Stimulated activated CD8-positive, alpha-beta memory T cell treated with anti-CD3 and anti-CD28 coated beads, Interleukin-7, amount 100 ng/mL, for 1 hour (primary cell): ENCODE measurements at places on chromosomes 2 and 18.

DNA sequence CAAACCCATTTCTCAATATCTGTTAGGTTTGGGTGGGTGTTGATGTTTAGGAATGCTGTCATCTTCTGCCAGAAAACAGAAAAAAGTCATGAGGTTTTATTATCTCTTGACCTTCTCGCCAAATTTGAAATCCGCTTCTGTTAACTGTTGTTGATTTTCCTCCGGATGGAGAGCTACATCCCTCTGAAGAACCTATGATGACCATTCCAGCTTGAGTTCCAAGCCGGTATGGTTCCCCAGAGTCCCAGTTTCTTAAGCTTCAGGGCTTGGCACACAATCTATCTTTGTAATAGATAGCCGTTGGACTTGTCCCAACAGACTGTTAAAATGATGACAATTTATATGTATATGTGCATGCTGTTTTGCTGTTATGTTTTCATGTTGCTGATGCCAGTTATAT is 1201.0 kb downstream of the LRP1B start:
- no peak for DNase-seq

DNA sequence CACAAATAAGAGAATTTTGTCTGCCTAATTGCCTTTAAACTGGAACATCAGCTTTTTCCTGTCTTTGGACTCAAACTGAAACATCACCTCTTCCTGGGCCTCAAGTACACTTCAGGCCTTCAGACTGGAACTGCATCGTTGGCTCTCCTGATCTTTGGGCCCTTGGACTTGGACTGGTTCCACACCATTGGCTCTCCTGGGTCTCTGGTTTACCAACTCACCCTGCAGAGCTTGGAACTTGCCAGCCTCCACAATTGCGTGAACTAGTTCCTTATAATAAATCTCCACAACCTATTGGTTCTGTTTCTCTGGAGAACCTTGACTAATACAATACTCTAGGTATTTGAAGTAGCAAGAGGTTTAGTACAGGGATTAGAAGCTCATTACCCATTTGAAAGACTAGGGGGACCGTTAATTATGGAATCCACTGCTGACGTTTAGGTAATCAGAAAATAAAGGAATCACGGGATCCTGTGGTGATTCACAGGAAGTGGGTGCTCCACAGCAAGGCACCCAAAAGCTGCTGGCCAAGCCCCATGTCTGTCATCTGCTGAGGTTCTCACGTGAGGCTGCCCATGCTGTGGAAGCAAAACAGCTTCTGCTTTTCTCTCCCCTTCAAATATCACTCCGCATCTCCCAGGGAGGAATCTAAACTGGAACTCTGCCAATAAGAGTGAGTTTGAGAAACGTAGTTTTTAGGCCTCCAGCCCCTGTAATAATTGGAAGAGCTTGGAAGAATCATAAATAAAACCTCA is 20.0 kb upstream of the SGPP2 start:
- no peak for DNase-seq

GRCh38 chr2:111632661-111633060 is 251.3 kb downstream of the ANAPC1 start:
- DNase-seq = no peak

- DNase-seq = no peak
Observed at GRCh38 chr18:54942144-54942543, 17.1 kb downstream of the CCDC68 start.

DNA sequence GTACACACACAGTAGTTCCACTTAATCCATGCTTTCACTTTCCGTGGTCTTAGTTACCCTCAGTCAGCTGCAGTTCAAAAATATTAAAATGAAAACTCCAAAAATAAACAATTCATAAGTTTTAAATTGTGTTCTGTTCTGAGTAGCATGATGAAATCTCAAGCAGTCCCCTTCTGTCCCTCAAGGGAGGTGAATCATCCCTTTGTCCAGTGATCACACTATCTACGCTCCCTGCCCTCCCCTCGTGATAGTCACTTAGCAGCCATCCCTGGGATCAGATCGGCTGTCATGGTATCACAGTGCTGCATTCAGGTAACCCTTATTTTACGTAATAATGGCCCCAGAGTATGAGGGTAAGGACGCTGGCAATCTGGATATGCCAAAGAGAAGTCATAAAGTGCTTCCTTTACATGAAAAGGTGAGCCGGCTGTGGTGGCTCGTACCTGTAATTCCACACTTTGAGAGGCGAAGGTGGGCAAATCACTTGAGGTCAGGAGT is 5.8 kb upstream of the RTN4 start:
- no peak for DNase-seq

- DNase-seq = no peak
Observed at GRCh38 chr18:73656691-73657090, 490.9 kb downstream of the FBXO15 start.

DNA sequence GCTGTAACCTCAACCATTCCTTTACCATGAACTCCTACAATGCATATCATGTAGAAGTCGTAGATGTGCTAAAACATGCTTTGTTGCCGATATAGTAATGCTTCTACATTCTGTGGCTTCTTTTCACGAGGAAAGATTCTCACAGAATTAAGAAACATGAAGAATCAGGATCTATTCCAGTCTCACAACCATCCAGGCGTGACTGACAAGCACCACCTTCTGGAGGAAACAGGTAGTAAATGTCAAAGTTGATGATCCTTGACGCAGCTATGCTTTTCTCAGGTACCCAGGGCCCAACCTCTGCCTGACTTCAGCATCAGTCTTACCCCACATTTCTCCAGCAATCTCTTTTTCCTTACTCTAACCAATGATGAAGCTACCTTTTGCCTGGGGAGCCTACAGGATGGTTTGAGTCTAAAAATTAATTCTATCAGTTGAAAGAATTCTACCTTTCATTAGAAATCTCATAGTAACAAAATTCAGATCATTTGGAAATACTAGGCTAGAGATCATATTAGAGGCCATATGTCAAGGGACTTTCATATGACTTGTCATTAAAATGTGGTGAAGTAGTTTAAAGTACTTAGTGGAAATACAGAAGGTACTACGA is 123.3 kb upstream of the RND3 start:
- no peak for DNase-seq

- no peak for DNase-seq
Observed at GRCh38 chr18:30957066-30957465, 85.5 kb downstream of the DSC3 start.

GRCh38 chr2:99989905-99990304 is 152.5 kb downstream of the AFF3 start:
- DNase-seq = no peak

DNA sequence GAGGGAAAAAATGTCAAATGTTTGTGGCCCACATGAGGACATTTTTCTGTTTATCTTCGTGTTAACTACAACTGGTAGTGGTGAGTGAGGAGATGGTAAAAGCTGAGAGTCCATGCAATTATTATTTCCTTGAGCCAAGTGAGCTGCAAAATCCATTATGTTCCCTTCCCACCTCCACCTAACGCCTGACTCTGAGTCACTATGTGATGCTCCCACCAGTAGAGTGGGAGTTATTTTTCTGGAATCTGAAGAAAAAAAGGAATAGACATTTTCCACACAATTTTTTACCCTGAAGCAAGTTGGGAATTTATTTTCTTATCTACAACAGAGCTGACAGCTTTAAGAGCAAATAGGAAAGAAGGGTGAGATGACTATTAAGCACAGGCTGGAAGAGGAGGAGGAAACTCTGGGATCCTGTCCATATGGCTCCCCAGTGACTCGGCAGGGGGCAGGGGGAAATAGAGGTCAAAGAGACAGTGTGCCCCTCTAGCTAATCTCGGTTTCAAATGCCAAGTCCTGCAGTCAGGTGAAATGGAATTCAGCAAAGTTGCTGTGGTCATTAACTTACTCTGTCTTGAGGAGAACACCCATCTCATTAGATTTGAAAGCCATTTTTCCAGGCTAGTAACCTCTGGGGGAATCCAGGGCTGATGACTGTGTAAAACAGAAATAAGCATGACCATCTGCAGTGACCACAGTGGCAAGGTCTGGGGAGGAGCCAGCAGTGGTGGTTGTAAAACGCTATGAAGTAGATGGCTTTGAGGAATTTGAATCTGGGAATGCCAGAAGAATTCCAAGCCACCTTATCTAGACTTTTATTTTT is 463.9 kb downstream of the STK39 start:
- DNase-seq = no peak

- DNase-seq = no peak
Observed at GRCh38 chr2:145587922-145588321, 1068.0 kb upstream of the ZEB2 start.

DNA sequence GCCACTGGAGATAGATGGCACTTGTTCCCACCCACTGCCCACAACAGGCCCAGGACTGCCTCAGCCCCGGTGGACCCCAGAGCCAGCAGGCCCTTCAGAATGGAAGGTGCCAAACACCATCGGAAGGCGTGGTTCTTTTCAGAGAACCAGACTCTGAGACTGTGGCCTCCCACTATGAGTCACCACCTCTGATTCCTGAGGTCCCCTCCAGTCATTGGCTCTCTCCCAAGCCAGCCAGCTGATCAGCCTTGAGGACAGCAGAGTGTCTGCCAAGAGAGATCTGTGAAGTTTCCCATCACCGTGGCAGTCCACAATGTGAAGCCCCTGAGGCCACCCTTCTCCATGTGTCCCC is 10.4 kb upstream of the MAP3K2 start:
- DNase-seq = no peak

DNA sequence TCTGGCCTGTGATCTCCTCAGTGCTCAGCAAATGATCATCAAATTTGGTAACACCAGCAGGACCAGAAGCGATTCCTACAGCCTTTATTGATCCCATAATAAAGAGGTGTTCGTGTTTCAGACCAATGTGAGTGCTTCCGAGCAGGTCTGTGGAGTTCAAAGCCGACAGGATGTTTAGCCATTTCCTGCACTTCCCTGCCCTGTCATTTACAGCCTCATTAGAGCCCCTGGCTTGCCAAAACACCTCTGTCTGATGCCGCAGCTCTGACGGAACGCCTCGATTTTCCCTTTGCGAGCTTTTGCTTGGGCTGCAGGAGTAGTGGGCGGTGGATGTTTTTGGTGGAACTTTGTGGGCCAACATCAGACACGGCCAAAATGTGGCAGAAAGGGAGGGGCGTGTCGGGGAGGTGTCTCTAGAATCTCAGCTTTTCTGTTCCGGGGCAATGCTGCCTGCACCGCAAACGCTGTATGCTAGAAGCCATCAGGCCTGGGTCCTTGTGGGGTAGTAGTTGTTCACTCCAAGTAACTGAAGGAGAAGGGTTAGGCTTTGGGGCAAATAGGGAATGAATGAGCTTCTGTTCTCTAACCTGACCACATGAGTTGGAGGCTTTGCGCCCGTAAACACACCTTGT is 26.1 kb upstream of the INHBB start:
- no peak for DNase-seq

DNA sequence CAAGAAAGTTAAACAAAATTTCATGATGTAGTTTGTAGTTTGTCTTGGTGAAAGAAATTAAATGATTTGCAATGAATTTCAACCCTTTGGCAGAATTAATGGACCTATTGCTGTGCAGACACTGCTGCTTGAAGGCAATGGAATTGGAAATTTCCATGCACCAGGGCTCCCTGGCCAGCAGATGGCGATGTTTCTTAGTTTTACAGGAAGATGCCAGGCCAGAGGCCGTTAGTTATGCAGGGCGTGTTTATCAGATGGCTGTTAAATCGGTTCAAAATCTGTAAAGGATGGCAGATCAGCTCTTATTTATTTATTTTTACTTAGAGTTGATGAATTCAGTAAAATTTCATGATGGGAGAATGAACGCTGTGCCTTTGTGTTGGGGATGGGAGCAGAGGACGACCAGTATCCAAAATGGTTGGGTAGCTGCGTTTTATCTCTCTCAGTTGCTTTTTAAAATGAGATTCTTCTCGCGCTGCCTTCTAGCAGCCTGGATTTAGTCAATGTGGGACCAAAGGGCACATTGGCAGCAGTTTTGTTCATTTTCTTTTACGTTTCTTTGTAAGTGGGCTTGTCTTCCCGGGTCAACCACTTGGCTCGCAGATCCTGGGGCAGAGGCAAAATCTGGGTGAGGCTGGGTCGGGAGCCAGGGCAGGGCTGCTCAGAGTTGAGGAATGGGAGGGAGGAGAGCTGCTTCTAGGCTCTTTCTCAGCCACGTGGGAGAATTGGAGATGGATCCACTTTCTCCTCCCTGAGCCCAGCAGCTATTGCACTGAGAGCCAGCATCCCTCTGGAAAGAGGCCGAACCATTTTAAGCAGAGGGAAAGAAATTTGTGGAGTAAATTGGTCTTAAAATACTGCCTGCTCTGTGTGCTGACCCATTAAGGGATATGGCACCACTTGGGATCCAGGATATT is 344.0 kb downstream of the PIK3C3 start:
- DNase-seq = peak; percentile 7

- DNase-seq = no peak
Observed at GRCh38 chr2:158240975-158241374, 139.3 kb downstream of the UPP2 start.

- DNase-seq = no peak
Observed at GRCh38 chr18:74880706-74881278, 283.1 kb downstream of the ZNF407 start.

DNA sequence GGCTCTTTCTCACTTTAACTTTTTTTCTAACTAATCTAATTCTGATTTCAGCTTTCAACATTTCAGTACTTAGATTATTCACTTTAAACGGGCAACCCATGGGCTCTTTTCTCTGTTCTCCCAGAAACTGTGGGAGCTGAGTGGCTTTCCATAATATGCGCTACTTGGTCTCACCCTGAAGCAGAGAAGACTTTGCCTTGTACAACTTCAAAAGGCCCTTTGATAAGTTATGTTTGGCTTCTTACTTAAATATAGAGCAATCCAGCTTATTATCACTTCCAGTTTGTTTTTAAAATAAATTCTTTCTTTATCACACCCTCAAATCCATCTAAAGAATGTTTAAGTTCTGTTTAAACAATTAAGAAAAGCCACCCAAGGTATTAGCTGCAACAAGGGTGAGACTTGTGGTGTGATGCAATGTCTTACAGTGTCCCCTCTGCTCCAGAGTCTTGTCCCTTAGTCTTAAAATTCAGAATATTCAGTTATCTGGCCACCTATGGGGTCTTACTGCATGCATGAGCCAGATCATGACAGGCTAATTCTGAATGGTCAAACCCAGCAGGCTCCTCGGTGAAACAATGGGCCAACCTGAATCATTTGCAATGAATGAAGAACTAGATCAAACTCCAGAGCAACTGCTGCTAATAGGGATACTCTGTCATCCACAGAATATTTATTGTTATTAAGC is 38.8 kb downstream of the GCG start:
- DNase-seq = no peak

- DNase-seq = no peak
Observed at GRCh38 chr18:34809451-34810072, 99.5 kb downstream of the DTNA start.

DNA sequence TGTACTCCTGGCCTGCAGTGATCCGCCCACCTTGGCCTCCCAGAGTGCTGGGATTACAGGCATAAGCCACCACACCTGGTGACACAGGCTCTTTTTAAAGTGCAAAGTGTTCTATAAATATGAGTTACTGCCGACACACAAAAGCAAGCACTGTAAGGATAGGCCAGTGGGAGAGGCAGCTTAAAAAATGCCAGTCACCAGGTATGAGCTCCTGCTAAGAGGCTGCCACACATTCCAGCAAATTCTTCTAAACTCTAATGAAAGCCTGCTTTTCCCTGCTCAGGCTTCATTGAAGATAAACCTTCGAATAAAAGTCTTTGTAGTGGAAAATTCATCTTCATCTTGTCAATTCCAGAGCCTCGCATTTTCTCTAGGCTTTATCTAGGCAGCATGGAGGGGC is 203.0 kb upstream of the PID1 start:
- no peak for DNase-seq
